ENCODE measurements at places on chromosomes 4 and X.

DNA sequence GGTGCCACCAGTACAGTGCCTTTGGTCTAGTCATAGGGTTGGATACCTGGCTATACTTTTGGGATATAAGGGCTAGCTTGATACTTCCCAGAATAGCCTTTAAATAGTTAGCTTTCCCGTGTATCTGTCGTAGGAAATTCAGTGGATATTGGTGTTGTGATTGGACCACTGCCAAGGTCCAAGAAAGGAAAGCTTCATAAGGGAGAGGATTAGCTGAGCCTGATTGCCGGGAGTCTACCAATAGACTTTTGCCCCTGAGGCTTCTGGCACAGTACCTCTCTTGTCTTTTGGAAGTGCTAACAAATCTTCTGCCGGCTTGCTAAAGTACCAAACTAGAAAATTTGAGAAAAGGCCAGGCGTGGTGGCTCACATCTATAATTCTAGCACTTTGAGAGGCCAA, 350.6 kb downstream of the CHIC1 start:
- no peak for DNase-seq

DNA sequence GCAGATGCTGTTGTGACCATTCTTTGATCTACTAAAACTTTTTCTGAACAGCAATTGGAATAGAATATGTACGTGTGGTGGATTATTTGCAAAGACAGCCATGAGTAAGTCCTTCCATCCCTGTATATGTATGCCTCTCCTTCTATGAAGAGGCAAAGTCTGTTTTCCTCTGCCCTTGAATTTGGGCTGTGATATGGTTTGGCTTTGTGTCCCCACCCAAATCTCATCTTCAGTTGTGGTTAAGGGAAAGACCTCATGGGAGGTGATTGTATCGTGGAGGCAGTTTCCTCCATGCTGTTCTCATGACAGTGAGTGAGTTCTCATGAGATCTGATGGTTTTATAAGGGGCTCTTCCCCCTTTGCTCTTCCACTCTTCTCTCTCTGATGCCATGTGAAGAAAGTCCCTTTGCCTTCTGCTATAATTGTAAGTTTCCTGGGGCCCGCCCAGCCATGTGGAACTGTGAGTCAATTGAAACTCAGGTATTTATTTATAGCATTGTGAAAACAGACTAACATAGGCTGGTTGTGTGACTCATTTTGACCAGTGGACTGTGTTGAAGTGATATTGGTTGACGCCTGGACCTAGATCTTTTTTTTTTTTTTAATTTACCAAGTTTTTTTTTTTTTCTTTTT, 108.3 kb upstream of the CAMK2D start:
- no peak for DNase-seq

- DNase-seq, result peak; percentile 85
Observed at GRCh38 chrX:30283456-30284200, 25.6 kb downstream of the NR0B1 start.

- DNase-seq, result no peak
Observed at GRCh38 chr4:155608225-155608885, 58.3 kb upstream of the GUCY1A1 start.

- DNase-seq, result peak; percentile 84
Observed at GRCh38 chrX:19852014-19853005, 35.1 kb downstream of the SH3KBP1 start.

DNA sequence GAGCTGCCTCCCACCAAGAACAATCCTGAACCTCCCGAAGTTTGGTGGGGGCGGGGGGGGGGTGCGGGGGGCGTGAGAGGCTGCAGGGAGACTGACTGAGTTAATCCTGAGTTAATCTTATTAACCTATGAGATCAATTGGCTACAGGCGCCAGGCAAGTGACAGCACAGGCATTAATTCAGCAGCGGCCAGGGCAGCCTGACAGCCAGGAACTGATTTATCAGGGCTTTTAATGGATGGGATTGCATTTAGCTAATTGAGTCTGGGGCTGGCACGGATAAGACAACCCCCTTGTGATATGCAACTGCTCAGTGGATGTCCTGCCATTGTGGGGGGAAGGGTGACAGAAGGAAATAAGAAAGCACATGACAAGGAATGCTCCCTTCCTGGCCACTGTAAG, 16.3 kb downstream of the RTL5 start:
- no peak for DNase-seq

- DNase-seq, result no peak
Observed at GRCh38 chr4:145635630-145636029, 16.4 kb downstream of the MMAA start.

DNA sequence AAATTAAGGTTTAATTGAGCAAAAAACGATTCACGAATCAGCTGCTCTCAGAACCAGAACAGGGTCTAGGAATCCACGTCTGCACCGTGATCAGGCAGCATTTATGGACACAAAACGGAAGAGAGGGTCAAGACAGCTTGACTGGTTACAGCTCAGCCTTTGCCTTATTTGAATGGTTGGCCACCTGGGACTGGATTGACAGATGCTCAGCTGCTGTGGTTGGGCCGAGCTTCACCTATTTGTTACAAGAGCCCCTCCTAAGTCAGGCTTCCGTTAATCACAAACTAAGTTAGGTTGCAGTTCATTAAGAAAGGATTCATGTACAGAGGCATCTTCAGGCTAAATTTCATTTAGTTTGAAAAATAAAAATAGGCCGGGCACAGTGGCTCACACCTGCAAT, 50.6 kb upstream of the MAN2B2 start:
- DNase-seq, result no peak

DNA sequence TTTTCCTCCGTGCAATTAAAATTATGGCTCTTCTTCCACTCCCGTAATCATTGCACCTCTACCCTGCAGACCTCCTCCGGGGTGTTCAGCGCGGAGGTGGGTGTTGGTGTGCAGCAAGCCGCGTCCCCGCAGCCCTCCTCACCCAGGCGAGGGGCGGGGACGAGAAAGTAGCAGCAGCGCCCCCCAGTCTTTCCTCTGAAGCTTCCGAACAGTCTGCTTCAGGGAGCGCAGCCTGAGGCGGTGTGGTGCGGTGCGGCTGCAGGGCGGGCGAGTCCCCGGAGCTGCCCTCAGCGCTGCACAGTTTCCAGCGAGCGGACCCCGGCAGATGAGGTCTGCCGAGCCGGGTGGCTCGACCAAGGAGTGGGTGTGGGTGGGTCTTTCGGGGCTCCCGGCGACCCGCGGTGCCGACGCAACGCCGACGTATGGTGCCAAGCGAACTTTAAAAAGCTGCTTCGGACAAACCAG, at the start of gene FRAS1:
Gene FRAS1 (plus strand): TSS at position 189 of the 465 bp plus-strand sequence. CDS start 687 bp downstream, outside the sequence.
- peak; percentile 53 for DNase-seq

DNA sequence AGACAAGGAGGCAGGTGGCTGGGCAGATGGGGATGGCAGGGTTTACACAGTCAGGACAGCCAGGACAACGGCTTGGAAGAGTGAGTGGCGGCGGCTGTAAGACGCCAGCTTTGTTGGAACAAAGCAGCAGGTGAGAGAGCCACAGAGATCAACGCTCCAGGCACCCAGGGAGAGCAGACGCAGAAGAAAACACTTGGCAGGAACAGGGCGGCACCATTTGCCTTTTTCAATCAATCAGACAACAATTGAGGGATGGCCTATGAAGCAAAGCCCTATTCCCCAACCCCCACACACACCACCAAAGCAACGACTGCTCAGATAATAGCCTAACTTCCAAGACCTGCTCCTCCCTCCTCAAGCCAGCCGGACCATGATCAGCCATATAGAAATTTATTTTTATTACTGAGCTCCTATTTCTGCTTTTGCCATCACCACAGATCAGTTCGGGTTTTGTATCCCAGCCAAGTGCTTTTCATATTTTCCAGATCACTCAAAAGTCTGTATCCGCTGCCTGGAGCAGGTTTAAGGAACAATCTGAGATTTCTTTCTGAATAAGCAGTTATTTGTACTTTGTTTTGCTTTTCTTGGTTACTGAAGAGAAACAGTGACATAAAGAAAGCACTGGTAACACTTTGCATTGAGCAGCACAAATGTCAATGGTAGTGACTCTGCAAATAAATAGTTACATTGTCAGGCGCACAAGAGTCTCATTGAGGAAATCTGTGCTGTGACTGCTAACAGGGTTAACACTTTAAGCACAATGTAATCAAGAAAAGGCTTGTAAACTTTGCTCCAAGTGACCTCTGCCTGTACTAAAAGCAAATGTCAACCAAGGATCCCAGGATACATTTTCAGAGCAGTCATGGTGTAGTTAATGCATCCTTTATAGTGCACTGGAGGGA, 81.8 kb upstream of the RBPJ start:
- DNase-seq, result peak; percentile 35

GRCh38 chrX:101219116-101219863, at the start of gene DRP2:
Gene DRP2, plus strand, starts transcription at chrX:101219786. Its CDS starts 11,862 bp downstream, at chrX:101231648.
- DNase-seq, result no peak

- DNase-seq, result no peak
Observed at GRCh38 chr4:138413273-138413672, 171.1 kb upstream of the SLC7A11 start.

DNA sequence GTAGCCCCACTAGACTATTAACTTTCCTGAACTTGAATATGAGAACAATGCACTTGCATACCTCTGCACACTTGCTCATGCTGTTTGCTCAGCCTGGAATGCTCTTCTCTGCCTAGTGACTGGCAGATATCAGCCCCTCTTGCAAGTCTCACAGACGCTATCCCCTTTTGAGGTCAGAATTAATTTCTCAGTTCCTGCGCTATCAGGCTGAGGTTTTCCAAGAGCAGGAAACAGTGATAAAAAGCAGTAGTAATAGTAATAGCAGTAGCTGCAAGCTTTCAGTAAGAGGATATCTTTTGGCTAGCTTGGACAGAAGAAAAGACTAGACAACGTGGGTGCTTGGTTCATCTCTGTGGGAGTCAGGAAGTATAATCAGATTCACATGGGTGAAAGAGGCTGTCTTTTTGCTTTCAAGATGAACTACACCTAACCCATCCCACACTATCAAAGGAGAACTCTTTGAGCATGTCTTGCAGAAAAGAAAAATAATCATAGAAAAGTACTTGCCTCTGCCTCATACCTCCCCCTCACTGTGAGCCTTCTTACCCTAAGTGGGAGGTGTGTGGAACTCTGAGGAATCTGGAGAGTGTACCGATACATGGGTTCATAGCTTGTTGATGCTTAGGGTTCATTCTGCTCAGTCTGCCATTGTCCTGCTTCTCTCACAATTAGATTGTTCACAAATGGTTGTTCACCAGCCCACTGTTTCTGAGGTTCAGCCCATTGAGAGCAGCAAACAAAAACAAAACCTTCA, 11.3 kb upstream of the DRP2 start:
- DNase-seq, result peak; percentile 53

DNA sequence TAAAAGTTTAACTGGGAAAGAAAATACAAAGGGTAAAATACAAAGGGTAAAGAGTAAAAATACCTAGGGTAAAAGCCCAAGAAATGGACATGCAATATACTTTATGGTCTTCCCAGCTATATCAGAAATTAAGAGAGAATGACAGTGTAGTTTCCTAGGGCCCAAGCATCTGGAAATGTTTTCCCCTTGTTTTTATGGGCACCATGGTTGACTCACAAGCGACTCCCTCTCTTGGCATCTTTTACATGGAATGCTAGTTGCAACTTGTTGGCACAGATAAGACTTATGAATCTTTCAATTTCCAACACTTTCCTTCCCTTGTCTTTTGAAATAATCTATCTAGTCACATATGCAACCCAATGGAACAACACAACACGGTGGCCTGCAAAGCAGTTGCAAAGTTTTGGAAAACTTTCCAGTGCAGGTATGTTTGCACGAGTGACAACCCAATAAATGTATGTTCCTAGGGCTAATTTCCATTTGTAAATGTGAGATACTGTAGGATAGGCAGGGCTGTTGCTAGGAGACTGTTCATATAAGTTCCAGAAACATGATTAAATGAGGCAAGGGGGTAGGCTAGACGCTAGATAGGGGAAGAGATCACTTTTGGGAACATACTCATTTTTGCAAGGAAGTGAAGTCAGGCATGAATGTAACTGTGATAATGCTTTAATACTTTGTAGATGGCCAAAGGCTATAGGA, 36.4 kb upstream of the CWH43 start:
- no peak for DNase-seq

GRCh38 chr4:87555773-87556619, 26.8 kb upstream of the SPARCL1 start:
- peak; percentile 76 for DNase-seq

- no peak for DNase-seq
Observed at GRCh38 chr4:93203708-93204107, 624.8 kb upstream of the ATOH1 start.

DNA sequence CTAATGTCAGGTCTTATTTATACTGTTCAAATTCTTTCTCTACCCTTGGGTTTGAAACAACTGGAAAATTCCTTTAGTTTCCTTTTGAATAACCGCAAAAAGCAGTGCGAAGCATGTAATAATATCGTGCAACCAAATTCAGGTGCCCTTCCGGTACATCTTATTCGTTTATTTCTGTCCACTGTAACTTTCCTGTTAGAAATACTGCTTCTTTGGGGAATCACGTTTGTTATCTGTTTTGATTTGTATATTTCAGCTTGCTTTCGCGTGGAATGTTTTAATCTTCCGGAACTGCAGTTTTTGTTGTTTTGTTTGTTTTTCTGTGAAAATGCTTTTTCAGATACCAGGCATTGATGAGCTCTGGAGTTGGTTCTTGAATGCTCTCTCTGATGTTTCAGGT, 85.7 kb upstream of the HPRT1 start:
- DNase-seq, result no peak

Data from cardiac muscle cell (in vitro differentiated cells and primary cell).